ENCODE measurements at places on chromosomes 12 and 14.
A peak's percentile ranks its signal among the peaks of the same experiment; 100 is the strongest.

DNA sequence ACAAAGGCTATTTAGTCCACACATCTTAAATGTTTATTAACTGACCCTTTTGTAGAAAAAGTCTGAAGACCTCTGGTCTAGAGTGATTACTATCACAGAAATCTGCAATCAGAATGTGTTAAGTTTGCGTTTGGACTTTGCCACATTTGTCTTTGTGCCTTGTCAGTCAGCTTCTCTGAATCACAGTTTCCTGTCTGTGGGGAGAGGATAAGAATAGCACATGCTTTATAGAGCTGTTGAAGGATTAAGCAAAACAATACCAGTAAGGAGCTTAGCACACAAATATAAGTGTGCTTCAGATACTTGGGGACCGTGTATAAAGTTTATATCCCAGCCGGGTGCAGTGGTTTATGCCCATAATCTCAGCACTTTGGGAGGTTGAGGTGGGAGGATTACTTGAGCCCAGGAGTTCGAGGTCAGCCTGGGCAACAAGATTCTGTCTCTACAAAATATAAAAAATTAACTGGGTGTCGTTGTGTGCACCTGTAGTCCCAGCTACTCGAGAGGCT is 63.0 kb upstream of the BTG1 start:
- peak; percentile 6 for DNase-seq

- DNase-seq = no peak
Observed at GRCh38 chr12:32266756-32267155, 132.6 kb upstream of the FGD4 start.

- DNase-seq = no peak
Observed at GRCh38 chr12:43969882-43970281, 134.0 kb downstream of the TMEM117 start.

DNA sequence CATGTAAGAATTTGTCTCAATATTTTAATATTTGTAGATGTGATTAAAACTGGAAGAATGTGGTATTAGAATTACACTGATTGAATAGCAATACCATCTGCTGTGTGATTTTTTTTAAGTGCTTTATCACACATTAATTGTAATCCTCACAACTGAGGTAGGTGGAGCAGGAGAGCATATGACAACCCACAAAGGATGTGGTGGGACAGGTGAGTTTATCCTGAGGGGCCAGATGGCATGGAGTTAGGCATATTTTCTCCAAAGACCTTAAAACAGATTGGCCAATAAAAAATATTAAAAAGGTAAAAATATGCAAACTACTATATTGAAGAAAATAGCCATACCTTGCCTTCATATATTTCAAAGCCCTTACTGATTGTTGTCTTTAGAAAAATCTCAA is 7.8 kb downstream of the LRRC10 start:
- DNase-seq = no peak

DNA sequence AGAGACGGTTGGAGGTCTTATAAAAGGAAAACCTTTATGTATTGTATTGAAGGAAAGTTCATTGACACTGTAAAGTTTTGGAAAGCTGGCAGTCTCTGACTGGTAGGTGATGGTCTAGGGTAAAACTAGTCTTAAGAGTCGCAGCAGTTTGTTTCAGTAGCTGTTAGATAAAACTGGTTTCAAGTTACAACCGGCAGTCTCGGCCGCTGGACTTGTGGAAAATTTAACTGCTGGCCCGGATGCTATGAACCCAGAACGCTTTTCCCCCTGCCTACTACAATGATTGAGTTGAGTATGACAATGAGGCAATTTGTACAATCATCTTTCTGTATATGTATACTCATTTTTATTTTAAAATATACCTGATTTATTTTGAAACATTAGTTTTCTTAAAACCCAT is 1426.9 kb downstream of the AACS start:
- no peak for DNase-seq

- no peak for DNase-seq
Observed at GRCh38 chr14:76375947-76376404, at the start of gene ESRRB. TSS of gene ESRRB (plus strand) at chr14:76376137. CDS start at chr14:76376402, 265 bp downstream.
